ENCODE measurements at places on chromosomes 5 and 9. TPM values are rescaled to one million over a fixed set of nuclear protein-coding genes. Genes with fewer than 3 reads are reported as not detected.

The COL27A1 gene
- 16.2 TPM for total RNA-seq

DNA sequence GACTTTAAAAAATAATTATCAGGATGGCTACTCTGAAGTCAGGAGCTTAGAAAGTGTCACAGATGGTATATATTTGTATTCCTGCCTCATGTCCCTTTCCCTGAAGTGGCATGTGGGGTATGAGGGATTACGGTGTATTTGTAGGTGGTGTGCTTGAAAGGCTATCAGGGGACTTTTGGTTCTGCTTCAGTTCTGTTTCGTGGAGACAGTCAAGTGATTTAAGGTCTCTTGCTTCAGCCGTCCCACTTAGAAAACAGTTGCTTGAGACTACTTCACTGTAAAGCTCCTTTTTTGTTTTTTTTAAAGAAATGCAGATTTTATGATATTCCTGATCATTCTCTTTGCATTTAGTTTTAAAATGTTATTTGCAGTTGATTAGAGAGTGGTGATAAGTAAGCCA is 18.3 kb downstream of the PARP8 start:
- no peak for DNase-seq

- DNase-seq = no peak
Observed at GRCh38 chr9:111897601-111898137, 1.1 kb downstream of the UGCG start.

- no peak for DNase-seq
Observed at GRCh38 chr9:13823026-13823425, 490.9 kb downstream of the NFIB start.

- DNase-seq = no peak
Observed at GRCh38 chr9:87556821-87557220, 59.2 kb downstream of the DAPK1 start.

DNA sequence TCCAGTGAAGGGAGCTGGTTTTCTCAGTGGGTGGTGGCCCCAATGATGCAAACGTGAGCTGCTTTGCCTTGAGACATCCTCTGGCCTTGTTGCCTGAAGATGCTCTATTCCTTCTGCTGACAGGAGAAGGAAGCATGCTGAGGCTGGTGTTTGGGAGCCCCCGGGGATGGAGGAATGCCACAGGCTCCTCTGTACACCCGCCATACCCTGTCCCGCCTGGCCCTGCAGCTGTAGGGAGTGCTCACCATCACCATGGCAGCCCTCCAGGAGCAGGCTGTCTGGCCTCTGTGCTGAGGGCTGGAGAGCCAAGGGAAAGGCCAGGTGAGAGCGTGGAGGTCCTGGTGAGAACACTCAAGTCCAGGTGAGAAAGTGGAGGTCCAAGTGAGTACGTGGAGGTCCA is 134.4 kb downstream of the MRPL36 start:
- no peak for DNase-seq

The PTGR1 gene
- 124 TPM for total RNA-seq

GRCh38 chr9:88684046-88684445 is 149.1 kb downstream of the NXNL2 start:
- peak; percentile 18 for DNase-seq

The PRR7 gene
- 31.7 TPM for total RNA-seq

- no peak for DNase-seq
Observed at GRCh38 chr5:34034534-34035327, 8.3 kb downstream of the C1QTNF3 start.

The GDF9 gene
- total RNA-seq = 0.46 TPM

The PCDHGA7 gene
- 1.1 TPM for total RNA-seq
